ENCODE measurements at places on chromosomes 11 and 22.

- DNase-seq = no peak
These were observed 156.4 kb upstream of the NARS2 start for GRCh38 chr11:78731027-78731426.

GRCh38 chr11:79375818-79376550 is 64.8 kb downstream of the TENM4 start:
- no peak for DNase-seq

GRCh38 chr22:40757071-40757470 is 62.1 kb downstream of the SLC25A17 start:
- DNase-seq = no peak

DNA sequence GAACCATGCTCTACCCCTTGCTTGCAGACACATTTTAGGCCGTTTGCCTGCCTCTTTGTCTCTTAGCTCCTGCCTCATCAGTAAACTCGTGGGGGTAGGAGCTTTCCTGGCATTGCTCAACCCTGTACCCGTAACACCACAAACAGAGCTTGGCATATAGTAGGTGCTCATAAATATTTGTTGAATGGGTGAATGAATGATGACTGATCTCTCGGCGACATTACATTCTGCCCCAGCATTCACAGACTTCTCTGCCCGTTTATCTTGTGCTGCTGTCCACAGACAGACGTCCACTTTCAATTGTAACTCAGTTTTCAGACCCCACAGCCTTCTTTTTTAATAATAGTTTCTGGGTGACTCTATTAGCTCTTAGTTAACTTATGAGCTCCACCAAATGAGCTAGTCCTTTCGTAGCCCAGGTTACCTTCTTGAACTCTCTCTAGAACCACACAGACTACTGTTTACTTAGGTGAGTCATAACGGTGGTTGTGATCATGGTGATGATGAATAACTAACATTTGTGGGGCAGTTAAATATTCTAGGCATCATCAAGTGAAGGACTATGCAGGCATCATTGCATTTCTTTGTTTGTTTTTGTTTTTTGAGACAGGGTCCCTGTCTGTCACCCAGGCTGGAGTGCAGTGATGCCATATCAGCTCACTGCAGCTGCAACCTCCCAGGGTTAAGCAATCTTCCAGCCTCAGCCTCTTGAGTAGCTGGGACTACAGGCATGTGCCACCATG is 188.4 kb downstream of the ADAMTS15 start:
- no peak for DNase-seq

- DNase-seq = peak; percentile 11
These were observed 16.0 kb downstream of the ZNRF3 start for GRCh38 chr22:28899199-28899853.

GRCh38 chr11:10328314-10329098 is 23.6 kb downstream of the ADM start:
- no peak for DNase-seq

- peak; percentile 49 for DNase-seq
These were observed 26.3 kb downstream of the RGL4 start for GRCh38 chr22:23716811-23717801.

Data from HS-27A (cell line).